PC-9 (cell line): ENCODE measurements at places on chromosomes 5 and 9. TPM values are rescaled to one million over a fixed set of nuclear protein-coding genes. Genes with fewer than 3 reads are reported as not detected.

Gene IFNE
- total RNA-seq: 3.5 and 4.7 TPM in 2 replicates

Gene LHX6
- 0.48 TPM in 1 of 2 replicates, not detected in the other for total RNA-seq

Gene IFNA2
- total RNA-seq: not detected in 2 replicates

Gene WDR31
- total RNA-seq: 11.2 and 12.9 TPM in 2 replicates

Gene PFN3
- not detected in 2 replicates for total RNA-seq

Gene GABRA1
- not detected in 2 replicates for total RNA-seq

Gene SLC6A3
- total RNA-seq: not detected in 2 replicates

Gene ZNF483
- total RNA-seq: 7.0 and 7.3 TPM in 2 replicates

Gene BSPRY
- total RNA-seq: 28.8 and 29.3 TPM in 2 replicates
